AML-193 (cell line): ENCODE measurements at places on chromosomes 1 and 21.

DNA sequence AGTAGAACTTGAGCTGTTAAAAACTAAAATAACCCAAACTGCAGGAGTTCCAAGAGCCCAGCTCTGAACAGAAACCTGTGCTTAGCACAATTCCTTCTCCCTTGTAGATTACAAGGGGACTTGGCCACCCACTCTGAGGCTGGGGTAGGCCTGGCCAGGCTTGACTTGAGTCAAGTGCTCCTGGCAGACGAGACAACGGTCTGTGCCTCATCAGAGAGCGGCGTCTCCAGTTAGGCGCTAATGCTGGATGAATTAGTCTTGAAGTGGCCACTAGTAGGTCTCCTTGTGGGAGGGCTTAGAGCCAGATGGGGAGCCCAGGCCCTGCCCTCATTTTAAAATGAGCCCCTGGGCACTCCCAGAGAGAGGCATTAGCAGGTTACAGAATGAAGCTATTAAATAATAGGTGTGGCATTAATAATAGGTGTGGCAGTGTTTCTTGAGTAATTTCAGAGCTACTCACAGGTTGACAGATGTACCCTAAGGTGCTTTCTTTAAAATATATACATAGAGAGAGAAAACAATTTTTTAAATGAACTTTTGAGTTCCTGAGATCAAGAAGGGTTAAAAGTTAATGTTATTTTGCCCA is 1.1 kb downstream of the EEIG2 start:
- peak; percentile 80 for DNase-seq

DNA sequence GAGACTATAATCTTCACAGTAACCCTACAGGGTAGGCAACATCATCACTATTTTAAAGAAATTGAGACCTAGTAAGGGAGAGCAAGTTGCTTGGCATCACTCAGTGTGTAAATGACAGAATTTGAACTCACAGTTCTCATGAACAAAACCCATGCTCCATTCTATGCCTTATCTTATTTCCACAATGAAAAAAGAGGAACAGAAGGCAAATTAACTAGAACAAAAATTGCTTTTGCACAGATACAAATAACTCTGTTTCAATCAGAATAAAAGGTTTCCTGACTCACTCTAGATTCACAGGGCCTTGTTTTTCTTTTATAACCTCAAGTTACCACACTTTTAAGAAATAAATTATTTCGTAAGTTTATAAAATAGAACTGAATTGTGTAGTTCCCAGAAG is 90.1 kb downstream of the UCHL5 start:
- DNase-seq = no peak

DNA sequence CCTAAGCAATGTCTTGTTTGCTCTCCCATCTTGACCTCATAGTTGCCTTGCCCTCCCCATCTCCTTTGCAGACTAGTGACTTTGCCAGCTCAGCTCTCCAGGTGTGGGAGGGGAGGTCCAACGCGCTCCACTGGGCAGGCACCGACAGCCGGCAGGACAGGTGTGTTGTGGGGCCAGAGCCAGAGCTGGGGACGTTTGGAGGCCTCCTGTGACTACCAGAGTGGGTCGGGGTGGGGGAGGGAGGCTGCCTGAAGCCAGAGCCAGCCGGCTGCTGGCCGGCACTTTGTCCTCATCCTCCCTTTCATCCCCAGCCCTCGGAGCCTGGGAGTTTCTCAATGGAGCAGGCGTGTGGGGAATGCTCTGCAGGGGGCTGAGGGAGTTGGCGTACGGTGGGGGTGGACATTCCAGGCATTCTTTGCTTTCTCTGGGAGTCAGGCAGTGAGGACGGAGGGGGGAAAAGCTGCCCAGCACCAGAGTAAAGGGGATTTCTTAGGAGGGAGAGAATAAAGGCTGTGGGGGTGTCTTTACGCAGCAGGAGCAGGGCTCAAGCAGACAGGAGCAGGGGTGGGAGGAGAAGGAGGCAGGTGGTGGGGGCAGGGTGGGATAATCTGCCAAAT is 20.2 kb downstream of the NUAK2 start:
- no peak for DNase-seq

DNA sequence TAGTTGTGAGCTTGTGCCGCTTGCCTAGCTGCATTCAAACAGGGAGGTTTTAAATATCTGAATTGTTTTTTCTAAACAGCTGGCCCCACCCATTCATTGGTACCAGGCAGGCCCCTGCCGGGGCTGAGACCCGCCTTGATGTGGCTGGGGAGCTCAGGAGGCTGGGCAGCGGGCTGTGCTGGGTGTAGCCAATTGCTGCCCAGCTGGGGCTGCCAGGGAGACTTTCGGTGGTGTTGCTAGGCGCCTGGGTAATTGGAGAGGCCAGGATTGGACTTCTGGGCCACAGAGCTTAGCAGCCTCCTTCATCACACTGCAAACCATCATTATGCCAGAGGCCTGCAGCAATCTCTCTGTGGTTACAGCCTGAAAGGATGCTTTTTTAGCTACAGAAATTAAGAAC is 12.2 kb downstream of the RHBDL2 start:
- DNase-seq = no peak

DNA sequence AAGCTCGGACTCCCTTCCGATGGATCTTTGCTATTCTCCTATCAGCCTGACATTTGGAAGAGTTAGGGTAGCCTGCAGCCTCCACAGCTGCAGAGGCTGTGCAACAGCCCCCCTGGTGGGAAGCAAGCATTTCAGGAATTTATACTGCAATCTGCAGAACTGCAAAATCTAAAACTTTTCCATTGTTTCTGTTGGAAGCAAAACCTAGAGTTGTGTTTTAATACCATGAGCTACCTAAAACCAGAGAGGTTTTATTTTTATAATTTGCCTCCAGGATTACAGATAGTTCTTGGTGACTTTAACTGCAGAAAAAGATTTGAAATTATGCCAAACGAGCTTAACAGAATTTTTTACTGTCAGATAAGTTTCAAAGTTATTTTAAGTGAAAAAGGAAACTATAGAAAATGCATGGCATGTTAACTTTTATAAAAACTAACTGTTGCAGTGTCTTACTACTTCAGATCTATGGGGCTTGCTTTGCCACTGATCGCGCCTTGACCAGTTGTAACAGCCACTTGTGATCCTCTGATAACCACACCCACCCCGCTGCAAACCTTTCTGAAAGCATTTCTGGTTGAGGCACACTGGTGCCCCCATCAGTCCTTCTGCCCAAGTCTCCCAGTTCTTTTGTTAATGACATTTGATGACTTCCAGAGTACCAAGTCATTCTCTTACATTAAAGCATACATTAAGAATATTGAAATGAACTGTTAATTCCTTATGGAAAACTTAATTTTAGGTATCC is 64.8 kb downstream of the PRDM2 start:
- no peak for DNase-seq

DNA sequence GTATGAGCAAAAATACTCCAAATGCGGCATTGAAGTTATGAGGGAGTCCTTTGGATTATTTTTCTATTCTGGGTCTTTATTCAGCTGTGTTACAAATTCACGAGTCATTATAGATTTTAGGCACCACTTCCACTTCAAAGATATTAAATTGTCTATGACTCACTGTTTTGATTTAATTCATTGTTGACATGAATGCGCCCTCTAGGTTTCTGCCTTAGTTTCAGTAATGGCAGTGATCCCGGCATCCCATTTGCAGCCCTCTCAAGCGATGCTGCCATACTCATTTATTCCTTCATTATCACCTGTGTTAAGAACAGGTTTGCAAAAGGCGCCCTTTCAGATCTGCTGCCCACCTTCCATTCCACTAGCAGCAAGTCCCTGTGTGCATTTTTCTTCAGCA is 14.0 kb downstream of the RSPO1 start:
- no peak for DNase-seq

DNA sequence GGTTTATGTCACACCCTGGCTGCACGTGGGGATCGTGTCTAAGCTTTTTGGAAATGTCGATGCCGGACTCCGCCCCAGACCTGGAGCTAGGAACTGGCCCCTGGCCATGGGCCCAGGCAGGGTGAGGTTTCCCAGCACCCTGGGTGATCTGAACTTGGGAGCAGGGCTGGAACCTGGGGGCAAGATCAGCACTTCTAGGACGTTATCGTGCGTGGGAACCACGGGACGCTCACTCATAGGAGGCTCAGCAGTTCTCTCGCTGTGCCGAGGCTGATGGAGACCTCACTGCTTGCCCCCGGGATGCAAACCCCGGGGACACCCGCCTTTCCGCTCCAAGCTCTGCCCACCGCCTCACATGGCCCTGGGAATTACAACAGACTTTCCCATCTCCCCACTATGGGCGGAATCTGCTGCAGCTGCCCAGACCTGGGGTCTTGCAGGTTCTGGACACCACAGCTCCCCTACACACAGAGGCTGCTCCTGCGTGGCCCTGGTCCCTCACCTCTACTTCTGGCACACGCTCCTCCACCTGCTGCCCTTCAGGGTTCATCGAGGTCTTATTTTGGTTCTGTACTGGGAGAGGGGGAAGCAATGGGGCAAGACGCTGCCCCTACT is 35.9 kb downstream of the COL18A1 start:
- no peak for DNase-seq

GRCh38 chr1:42420911-42421585 is 34.8 kb downstream of the ZMYND12 start:
- no peak for DNase-seq

DNA sequence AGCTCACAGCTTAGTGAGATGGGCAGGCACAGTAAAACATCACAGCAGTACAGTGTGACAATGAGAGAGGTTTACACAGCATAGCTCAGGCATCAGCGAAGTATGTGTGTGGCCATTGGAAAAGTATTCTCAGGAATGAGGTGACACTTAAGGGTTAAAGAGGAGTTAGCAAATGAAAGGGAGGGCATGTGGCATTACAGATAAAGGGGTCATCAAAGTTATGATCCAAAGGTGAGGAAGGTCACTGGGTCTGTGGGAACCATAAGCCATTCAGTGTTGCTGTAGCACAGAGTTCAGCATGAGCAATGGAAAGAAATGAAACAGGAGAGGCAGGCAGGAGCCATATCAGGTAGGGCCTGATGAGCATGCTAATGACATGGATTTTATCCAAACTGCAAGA is 4.5 kb upstream of the C8B start:
- no peak for DNase-seq
